RPMI8226 (cell line): ENCODE measurements at places on chromosomes 1 and 21.

DNA sequence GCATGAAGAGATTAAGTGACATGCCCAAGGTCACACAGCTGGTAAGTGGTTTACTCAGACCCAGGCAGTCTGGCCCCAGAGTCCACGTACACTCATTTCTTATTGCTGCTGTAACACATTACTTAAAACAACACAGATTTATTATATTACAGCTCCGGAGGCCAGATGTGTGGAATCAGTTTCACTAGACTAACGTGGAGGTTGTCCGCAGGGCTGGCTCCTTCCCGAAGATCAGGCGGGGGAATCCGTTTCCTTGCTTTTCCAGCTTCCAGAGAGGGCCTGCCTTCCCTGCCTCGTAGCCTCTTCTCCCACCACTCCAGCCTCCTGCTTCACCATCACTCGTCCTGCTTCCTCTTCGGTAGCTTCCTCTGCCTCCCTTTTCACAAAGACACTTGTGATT is 81.2 kb downstream of the KCNN3 start:
- DNase-seq: no peak

DNA sequence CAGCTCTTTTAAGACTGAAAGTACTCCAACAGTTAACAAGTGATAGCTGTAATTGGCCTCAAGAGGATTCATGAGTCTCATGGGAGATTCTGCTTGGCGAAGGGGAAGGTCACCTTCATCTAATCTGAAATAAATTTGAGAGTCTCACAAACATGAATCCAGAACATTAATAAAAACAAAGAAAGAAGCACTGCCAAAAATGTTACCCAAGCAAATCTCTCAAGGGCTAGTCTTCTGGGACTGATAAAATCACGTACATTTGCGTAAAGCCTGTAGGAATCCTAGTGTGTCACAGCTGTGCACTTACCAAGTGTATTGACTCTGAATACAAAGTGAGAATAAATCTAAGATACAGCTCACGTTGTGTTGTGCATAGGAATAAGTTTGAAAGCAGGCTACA is 21.2 kb upstream of the NUF2 start:
- no peak for DNase-seq

- DNase-seq: no peak
Measured at GRCh38 chr21:40765811-40766210, 81.1 kb downstream of the DSCAM start.

DNA sequence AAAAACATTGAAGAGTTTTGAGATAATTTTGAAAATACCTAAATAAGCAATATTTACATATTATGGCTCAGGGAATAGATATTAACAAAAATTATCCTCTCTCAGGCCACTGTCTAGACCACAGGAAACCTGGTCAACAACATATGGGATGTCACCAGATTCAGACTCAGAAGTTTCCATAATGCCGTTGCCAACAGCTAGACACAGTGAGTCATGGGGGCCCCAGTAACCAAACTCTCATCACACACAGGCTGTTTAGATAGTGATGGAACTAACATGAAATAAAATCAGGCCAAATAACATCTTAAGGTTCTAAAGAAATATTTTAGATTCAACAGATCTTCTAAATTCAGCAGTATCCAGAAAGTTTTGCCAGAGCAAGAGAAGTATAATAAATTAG is 681.7 kb upstream of the ADAMTS5 start:
- no peak for DNase-seq

DNA sequence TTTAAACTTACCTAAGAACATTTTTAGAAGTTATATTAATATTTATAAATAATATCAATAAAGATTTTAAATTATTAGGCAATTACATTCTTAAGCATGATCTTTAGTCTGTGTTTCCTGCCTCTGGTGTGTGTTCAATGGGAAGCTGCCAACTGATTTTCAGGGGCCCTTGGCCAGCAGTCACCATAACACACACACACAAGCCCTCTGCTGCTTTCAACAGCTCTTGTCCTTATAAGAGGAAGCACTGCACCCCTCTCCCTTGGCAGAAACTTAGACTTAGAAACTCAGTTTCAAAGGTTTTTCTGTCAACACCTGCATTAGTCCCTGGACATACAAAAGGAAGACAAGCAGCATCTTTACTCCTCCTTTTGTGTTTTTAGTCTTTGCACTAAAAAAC is 81.4 kb downstream of the VAV3 start:
- DNase-seq: peak; percentile 5

DNA sequence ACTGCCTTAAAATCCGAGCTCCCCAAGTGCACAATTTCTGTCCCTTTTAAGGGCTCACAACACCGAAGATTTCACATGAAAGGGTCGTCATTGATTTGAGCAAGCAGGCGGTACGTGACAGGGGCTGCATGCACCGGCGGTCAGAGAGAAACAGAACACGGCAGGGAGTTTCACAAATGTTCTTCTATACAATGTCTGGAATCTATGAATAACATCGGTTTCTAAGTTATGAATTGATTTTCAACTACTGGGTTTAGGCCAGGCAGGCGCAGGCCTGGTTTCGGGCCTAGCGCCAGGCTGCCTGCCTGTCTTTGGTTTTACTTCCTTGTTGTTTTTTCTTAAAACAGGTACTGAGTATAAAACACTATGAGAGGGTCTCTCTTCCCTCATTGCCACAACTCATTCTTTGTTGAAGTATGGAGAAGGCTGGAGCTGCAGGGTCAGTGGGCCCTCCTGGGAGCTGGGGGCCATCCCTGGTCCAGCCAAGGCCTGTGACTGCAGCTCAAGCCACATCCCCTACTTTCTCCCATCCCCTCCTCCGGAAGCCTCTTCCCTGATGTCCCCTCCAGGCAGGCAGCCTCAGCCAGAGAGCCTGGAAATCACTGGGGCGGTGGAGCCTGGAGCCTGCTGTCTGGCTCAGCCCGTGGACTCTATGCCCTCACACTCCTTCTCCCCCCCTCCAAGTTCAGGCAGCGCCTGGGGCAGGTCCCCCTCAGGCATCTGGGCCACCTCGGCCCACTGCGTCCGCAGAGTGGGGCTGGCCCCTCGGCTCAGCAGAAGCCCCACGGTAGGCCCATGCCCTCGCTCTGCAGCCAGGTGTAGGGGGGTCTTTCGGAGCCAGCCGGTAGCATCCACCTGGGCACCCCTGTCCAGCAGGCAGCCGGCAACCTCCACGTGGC is 2.4 kb downstream of the ANKRD65 start:
- DNase-seq: peak; percentile 29

DNA sequence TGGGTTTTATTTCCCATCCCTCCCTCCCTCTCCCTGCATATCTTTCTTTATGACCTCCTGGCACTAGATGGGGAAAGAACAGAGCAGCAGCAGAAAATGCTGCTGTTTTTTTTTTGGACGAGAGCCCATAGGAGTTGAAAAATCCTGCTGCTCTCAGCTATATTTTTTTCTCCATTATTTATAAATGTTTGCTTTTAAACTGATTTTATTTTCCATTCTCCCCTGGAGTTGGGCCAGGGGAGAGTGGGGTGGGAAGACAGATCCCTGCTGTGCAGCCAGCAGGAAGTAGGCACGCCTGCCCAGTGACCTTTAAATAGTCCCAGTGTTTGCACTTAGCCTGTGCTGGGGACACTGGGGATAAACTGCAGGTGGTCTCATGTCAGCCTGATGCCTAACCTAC is 17.4 kb downstream of the SFT2D2 start:
- no peak for DNase-seq

DNA sequence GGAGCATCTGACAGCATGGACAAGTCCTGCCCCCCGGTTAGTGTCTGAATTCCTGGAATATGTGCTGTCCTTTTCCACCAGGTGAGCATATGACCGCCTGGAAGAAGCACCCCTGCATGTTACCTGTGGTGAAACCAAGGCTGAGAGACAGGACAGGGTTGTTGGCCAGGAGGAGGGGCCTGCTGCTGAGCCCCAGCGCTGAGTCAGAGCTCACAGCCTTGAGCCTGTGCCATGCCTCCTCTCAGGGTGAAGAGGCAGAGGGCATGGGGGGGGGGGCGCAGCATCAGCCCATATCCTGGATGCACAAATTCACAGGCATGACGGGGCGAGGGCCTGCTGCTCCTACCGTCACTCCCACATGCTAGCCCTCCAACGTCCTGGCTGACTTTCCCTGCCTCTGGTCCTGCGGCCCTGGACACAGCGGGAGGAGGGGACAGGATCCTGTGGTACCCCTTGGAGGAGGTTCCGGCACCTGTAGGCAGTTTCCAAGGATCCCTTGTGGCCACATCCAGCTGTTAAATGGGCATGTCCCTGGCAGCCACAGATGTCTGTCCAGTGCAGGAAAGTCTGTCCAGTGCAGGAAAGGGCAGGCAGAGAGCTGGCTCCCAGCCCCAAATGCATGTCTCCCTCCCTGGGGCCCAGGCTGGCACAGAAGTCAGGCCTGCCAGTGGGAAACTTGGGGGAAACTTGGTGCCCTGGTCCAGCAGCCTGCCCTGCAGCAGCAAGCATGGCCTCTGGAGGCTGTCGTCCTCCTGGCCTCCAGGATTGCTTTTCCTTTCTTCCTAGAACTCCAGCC is 23.9 kb downstream of the TTC34 start:
- DNase-seq: no peak

- peak; percentile 73 for DNase-seq
Measured at GRCh38 chr1:22969304-22969709, 3.4 kb downstream of the LACTBL1 start.

DNA sequence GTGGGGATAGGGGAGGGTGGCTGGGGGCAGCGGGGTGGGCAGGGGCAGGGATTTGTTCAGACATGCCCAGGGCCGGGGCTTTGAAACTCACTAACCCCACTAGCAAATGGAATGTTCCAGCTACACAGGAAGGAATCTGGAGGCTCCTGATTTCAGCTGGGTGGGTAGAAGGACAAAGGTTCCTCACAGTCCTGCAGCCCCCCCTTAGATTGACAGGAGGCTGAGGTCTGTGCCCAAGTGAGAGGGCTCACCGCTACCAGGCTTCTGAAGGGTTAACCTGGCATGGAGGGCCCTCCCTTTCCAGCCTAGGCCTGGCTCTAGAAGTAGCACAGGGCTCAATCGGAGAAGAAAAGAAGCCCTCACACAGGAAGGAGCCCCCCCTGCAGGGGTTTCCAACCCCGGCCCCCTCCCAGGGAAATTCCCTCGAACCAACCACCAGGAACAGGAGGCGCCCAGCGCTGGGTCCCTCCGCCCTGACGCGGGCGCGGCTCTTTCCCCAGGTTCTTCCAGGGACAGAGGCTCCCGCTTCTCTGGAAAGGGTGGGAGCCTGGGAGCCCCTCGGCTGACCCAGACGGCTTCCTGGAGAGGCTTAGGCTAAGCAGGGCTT is 3.3 kb downstream of the EPHA2 start:
- no peak for DNase-seq

DNA sequence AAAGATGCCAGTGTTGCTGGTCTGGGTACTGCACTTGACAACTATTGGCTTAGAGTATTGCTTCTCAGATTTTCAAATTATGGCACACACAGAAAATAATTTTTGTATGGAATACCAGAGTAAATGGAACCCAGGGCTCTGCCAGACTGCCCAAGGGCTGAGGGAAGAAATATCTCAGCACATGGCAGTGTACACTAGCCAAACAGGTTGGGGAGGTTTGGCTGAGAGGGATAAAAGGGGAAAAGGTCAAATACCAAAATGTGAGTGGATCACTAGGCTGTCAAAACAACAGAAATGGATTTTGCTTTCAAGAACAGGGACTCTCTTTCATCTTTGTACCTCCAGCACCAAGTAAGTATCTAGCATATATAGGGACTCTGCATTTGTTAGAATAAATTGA is 3.0 kb upstream of the RGS8 start:
- no peak for DNase-seq

- no peak for DNase-seq
Measured at GRCh38 chr1:84387480-84388163, 10.7 kb upstream of the DNASE2B start.

- peak; percentile 85 for DNase-seq
Measured at GRCh38 chr1:205493241-205494085, 11.0 kb upstream of the CDK18 start.

- no peak for DNase-seq
Measured at GRCh38 chr1:167517535-167518330, 596 bp downstream of the CD247 start.

DNA sequence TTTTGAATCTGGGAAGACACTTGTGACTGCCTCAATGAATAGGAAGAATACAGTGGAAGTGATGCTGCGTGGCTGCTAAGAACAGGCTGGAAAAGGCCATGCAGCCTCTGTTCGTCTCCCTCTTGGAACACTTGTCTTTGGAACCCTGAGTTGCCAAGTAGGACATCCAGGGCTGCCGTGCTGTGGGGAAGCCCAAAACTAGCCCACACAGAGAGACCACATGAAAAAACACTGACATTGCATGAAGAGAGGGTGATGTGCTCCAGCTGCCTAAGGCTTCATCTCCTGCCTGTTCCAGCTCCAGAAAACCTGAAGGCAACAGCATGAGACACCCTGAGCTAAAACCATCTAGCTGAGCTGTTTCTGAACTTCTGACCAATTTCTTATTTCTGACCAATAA is 61.1 kb upstream of the GNG4 start:
- no peak for DNase-seq

GRCh38 chr21:29655577-29655976 is 284.2 kb downstream of the GRIK1 start:
- DNase-seq: no peak

DNA sequence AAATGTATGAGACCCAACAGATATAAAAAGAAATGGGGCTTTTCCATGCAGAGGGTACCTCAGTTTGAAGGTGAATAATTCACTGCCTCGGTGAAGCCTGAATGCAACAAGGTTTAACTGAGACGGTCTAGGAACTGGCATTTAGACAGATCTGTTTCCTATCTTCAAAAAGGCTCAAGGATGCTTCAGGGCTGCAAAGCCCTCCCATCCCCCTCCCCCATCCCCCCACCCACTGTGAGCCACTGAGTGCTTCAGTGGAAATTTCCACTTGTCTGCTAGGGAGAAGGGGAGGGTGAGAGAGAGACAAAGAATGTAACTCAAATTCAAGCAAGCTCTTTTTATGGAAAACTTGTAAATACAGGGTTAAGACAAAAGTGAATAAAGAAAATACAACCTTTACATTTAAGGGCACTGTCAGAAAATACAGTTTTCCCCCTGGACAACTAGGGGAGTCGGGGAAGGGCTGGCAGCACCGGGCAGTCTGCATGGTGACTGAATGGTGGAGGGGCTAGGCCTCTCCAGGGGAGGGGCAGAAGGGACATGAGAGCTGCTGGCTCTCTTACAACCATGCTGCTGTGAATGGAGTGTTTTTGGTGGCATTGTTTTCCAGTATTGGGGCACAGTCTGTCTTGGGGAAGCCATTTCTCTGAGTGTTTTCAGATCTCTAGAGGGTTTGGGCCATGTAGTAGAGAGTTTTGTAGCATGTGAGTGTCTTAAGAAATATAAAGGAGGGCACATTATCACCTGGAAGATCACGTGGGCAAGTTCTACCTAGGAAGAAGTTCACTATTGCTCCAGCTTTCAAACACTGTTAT is 56.7 kb downstream of the MRPS6 start:
- DNase-seq: no peak
